ENCODE measurements at places on chromosomes 7 and 10. TPM values are rescaled to one million over a fixed set of nuclear protein-coding genes. Genes with fewer than 3 reads are reported as not detected.

The GRM3 gene
- total RNA-seq = not detected

The SOSTDC1 gene
- total RNA-seq = not detected

The IRF5 gene
- 0.28 TPM for total RNA-seq

The EGR2 gene
- 0.18 TPM for total RNA-seq

The MKX gene
- 0.09 TPM for total RNA-seq

The INMT gene
- 0.28 TPM for total RNA-seq

The VTI1A gene
- 21.8 TPM for total RNA-seq

The SH2D4B gene
- total RNA-seq = 0.09 TPM

The CAV2 gene
- 215 TPM for total RNA-seq

The LRRC4 gene
- total RNA-seq = 1.3 TPM

The DMBT1 gene
- total RNA-seq = not detected

The FFAR4 gene
- total RNA-seq = not detected

The ATP6V0A4 gene
- 0.18 TPM for total RNA-seq
